ENCODE measurements at places on chromosomes 2 and 18. TPM values are rescaled to one million over a fixed set of nuclear protein-coding genes. Genes with fewer than 3 reads are reported as not detected.

The UGT1A3 gene
- not detected for total RNA-seq

The SLC40A1 gene
- 9.5 TPM for total RNA-seq

The NGEF gene
- total RNA-seq = 1.2 TPM

The NTSR2 gene
- not detected for total RNA-seq

The PCARE gene
- not detected for total RNA-seq

The COL4A4 gene
- total RNA-seq = 2.7 TPM

The COLEC11 gene
- total RNA-seq = not detected

The SCRN3 gene
- 28.6 TPM for total RNA-seq

The MOCOS gene
- 2.2 TPM for total RNA-seq

The FECH gene
- total RNA-seq = 35.6 TPM

The SLC9A4 gene
- total RNA-seq = not detected

The CIDEA gene
- 12.1 TPM for total RNA-seq

The PDE1A gene
- total RNA-seq = 20.0 TPM

The PSMA8 gene
- not detected for total RNA-seq

The REEP1 gene
- 0.11 TPM for total RNA-seq

The PASK gene
- total RNA-seq = 5.2 TPM

The TSPYL6 gene
- total RNA-seq = not detected

The FAM237A gene
- not detected for total RNA-seq

The MRO gene
- total RNA-seq = 0.12 TPM

The REL gene
- 4.6 TPM for total RNA-seq

The SLC39A10 gene
- total RNA-seq = 81.9 TPM

The ABCB11 gene
- not detected for total RNA-seq

The VAMP5 gene
- total RNA-seq = 27.1 TPM

The GAREM2 gene
- total RNA-seq = 0.22 TPM

The DCAF17 gene
- total RNA-seq = 20.4 TPM

The MC4R gene
- total RNA-seq = not detected

The BOLL gene
- total RNA-seq = not detected

The C18orf54 gene
- total RNA-seq = 10.2 TPM

The C1QL2 gene
- not detected for total RNA-seq

The EFHD1 gene
- total RNA-seq = not detected

The ATP6V1B1 gene
- 0.62 TPM for total RNA-seq

The DOK6 gene
- 1.2 TPM for total RNA-seq

The RAPH1 gene
- 23.2 TPM for total RNA-seq

The REG3A gene
- not detected for total RNA-seq

The TEKT4 gene
- not detected for total RNA-seq

The LRRC30 gene
- not detected for total RNA-seq

The UGT1A1 gene
- not detected for total RNA-seq

Data from uterine smooth muscle cell (primary cell).